Inflammatory macrophage treated with lipopolysaccharide for 1 hour (primary cell): ENCODE measurements at places on chromosomes 2 and 18.

GRCh38 chr2:151029406-151030157 is 232.1 kb downstream of the RBM43 start:
- DNase-seq = no peak

- DNase-seq = no peak
Observed at GRCh38 chr2:238712011-238712410, 135.9 kb upstream of the TWIST2 start.

- no peak for DNase-seq
Observed at GRCh38 chr2:46847185-46847710, 68.4 kb downstream of the MCFD2 start.

DNA sequence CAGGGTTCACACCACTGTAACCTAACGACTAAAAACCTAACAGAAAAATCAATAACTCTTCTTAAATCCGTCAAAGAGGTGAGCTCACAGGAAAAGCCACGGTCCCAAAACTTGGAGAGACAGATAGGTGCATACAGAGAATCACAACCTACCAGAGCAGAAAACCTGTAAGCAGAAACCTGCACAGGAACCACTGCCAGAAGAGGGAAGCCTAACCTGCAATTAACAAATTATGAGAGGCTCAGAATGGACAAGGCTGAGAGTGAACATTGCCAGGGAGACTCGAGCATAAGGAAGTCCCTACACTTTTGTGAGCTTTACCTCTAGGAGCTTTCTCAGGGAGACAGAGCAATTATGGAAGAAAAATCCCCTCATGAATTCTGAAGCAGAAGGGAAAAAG is 156.2 kb upstream of the NETO1 start:
- no peak for DNase-seq

DNA sequence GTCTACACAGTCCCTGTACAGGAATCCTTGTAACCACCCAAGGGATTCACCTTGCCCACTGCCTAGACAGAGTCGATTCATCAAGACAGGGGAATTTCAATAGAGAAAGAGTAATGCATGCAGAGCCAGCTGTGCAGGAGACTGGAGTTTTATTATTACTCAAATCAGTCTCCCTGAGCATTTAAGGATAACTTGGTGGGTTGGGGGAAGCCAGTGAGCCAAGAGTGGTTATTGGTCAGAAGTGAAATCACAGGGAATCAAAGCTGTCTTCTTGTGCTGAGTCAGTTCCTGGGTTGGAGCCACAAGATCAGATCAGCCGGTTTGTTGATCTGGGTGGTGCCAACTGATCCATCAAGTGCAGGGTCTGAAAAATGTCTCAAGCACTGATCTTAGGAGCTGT is 17.8 kb upstream of the FAM98A start:
- DNase-seq = no peak

DNA sequence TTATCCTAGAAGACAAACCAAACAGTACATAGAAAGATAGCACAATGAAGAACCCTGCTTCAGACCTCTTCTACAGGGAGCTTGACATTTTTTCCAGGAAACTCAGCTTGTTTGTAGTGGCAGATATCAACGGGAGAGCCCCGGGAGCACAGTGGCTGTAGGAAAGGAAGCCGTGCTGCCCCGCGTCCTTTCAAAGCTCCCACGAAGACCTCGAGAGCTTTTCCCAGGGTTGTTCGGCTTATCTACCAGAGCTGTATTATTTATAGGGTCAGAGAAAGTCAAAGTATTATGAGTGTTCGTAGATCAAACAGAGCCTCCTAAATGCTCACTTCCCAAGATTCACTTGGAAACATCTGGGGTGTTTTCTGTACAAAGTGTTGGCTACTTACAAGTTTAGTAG is 167.1 kb upstream of the COPS8 start:
- DNase-seq = no peak

GRCh38 chr18:23203891-23204432 is 68.7 kb downstream of the CABLES1 start:
- no peak for DNase-seq

DNA sequence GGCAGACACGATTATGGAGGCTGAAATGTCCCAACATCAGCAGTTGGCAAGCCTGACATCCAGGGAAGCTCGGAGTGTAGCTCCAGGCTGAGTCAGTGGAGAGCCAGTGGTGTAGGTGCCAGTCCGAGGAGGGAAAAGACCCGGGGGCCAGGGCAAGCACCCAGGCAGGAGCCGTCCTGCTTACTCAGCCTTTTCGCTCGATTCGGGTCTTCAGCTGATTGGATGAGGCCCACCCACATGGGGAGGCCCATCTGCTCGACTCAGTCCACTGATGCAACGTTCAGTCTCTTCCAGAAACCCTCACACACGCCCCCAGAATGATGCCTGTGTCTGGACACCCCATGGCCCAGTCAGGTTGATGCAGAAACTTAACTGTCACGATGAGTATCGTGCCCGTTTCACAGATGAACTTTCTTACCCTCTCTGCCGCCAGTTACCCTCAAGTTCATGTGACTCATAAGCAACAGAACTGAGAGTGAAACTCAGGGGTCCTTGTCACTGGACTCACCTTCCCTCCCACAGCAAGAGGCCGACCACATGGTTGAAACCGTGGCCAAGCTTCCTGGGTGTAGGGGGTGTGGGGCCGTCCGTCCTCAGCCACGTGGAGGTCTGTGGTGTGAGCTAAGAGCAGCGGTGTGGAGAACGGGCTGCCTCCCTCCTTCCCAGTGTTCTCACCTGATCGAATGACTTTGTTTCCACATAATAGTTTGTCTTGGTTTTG is 197.4 kb upstream of the HDAC4 start:
- DNase-seq = no peak

DNA sequence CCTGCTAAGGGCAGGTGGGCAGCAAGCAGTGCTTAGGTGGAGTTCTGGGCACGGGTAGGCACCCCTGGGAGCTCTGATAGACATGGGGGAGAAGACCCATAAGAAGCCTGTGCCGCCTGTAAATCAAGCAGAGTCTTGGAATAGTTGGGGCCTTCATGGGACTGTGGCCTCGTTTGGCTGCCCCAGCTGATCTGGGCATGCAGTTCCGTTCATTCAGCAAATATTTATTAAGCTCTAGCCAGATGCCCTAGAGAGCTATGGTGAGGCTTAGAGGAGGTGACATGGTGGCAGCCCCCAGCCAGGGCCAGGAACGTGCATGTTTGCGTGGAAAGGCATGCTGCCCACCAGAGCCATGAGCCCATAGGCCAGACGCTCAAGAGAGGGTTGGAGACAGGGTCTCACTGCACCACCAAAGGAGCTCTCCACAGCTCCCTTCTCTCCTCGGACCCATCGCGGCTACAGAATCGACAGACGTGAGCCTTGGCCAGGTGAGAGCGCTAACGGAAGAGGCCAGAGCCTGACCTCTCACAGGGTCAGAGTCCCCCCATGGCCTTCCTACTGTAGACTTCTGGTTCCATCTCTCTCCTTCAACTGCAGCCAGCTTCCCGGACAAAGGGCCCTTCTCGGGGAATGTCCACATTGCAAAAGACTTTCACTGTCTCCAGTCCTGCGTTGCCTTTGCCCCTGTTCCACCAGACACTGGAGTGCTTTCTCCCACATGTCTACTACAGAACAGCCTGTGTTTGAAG is 135.7 kb downstream of the INHBB start:
- DNase-seq = no peak

DNA sequence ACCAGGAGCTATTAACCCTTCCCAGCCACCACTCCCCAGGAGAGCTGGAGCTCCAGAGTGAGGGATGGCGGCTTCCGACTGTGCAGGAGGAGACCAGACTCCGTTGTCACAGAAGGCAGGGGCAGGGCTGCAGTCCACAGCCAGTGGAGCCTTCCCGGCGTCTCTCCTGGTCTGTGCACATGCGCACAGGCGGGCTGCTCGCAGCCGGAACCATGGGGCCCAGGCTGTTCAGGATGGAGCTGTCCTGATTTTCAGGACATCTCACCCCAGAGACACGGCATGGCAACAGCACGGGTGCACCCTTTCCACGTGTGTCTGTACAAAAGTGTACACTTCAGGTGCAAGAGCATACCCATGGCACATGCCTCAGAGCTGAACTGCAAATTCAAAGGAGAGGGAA is 28.9 kb downstream of the EIPR1 start:
- no peak for DNase-seq

DNA sequence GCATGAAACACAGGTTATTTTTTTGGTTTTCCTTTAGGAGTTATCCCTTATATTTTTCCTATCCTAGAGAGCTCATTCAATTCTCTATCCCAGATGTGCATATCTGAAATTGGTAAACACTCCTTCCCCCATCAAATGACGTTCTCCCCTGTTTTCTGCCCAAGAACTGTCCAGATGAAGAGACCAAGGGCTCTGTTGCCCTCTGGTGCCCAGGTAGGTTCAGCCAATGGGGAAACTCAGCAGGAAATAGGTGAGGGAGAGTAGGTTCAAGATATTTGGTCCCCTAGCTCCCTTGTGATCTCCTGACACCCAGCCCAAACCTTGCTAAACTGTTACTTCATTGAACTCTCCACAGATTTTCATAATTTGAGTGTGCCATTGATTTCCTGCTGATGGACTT is 14.1 kb upstream of the INO80C start:
- DNase-seq = no peak

- peak; percentile 32 for DNase-seq
Observed at GRCh38 chr2:55862246-55862645, 61.3 kb downstream of the EFEMP1 start.

- DNase-seq = no peak
Observed at GRCh38 chr2:202687276-202687675, 52.5 kb downstream of the FAM117B start.
